ENCODE measurements at places on chromosomes 13 and 19.

DNA sequence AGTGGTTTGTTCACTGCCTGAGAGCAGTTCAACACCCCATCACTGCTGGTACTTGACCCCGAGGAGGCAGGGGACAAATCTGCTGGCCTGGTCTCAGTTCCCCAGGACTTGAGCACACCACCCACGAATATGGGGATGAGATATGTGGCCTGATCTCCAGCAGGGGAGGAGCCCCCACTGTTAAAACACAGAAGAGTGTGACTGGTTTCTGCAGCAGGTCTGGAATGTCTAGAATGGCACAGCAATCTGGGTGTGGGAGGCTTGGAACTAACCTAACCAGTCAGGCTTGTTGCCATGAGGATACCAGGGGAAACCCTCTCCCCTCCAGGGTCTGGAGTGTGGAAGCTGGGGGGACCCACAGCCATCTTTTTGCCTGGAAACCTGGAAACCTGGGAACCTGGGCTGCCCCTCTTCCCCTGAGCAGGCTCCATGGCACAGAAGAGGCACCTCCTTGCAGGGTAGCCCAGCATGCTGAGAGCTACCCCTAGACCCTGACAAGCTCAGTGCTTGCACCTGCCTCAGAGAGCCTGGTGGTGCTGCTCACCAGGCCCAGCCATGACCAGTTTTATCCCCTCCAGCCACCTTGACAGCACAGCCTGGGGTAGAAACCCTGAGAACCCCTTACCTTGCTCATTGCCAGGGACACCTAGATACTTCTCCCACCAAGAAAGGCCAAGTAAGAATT lies 273.8 kb downstream of the LIG4 start:
- DNase-seq = no peak

- DNase-seq = no peak
Observed at GRCh38 chr19:28482221-28482620, 730.7 kb downstream of the UQCRFS1 start.

DNA sequence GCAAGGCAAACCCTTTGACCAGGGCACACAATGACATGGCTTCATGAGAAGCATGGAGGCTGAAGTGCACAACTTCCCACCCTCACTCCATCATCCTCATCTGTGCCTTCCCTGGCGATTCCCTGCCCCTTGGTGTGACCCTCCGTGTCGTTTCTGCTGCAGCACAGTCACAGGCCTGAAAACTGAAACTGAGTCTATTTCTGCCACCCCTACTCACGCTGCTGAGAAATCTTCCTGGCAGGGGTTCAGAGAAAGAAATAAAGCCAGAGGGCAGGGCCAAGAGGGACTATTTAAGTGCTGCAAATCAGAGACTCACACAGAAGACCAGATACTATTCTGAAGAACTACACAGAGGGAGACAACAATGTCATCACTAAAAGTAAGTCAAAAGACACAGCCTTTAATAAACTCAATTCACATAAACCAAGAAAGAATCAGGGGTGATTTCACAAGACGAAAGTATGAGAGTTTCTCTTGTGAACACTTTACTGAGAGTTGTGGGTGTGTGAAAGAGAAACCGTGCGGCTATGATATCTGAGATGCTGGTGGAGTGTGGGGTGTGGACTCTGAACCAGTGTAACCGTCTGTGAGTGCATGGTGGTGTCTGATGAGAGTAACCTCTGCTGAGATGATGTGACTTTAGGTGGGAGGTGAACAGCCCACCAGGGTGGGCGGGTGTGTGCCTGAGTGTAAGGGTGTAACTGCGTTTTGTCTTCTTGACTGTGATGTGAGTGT lies 23.5 kb downstream of the LGALS16 start:
- DNase-seq = no peak

DNA sequence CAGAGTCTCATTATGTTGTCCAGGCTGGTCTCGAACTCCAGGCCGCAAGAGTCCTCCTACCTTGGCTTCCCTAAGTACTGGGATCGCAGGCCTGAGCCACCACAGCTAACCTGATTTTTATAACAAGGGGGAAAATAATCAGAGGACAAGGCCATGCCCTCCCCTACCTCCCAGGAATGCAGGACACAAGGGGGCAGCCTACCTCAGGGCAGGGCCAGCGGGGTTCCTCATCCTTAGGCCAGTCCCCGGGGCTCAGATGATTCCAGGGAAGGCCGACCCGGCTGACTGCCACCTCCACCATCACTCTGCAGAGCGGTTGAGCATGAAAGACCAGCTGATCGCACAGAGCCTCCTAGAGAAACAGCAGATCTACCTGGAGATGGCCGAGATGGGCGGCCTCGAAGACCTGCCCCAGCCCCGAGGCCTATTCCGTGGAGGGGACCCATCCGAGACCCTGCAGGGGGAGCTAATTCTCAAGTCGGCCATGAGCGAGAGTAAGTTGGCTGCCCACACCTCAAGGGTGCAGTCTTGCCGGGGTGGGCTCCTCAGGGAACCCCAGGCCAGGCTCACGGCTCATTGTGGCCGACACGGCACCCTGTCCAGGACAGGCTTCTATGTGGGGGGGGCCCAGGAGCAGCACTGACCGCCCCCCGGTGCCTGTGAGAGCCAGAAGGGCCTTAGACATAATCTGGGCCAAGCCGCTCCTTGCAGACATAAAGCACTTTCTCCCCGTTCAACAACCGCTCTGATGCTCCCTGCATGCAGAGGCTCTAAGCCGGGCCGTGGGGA lies 26.8 kb downstream of the PEX11G start:
- DNase-seq = no peak

DNA sequence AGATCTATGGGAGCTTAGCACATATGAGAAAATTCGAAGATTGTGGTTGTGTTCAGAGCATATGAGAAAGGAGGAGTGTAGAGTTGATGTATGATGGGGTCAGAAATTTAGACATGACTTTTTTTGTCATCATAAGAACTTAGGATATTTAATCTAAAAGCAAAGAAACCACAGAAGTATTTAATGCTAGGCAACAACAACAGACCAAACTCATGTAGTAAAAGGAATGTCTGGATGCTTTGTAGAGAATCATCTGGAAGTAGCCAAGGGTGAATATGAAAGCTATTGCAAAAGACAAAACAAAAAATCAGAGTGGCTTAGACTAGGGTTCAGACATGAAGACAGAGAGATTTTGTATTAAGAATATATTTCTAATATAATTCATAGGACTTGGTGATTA lies 190.3 kb downstream of the SLITRK1 start:
- no peak for DNase-seq

DNA sequence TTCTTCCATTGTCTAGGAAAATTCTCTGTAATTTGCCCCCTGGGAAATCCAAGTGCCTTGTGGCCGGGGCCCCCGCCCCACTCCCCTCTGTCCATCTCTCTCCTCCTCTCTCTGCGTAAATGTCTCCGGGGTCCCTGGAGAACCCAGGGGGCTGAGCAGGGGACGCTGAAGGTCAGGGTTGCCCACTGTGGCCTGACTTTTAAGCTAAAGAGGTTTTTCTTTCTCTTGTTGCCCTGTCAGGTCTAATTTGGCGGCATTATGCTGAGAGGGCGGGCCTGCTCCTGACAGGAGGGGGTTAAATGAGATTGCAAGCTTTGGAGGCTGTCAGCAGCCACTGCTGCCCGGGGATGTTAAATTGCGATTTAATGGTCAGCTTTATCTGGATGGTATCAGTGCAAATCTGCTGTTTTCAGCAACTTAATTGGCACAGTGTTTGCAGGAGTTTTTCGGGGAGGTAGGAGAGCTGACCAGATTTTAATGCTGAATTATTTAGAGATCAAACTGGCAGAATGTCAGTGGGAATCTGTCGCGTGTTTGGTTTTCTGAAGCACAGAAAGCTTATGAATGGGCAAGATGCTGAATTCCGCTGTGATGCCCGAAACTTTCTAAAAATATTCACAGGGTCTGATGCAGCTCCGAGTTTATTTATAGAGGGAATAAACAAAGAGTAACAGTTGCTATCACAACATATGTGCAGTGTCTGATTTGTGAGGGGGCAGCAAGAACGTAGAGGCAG lies 93.2 kb upstream of the SOX1 start:
- DNase-seq = no peak

- no peak for DNase-seq
Observed at GRCh38 chr13:39528661-39528980, 74.4 kb downstream of the LHFPL6 start.

Data from 8988T (cell line).